ENCODE measurements at places on chromosomes 12 and 14.

GRCh38 chr14:39229222-39229543, 4.5 kb upstream of the MIA2 start:
- DNase-seq = no peak

- DNase-seq = no peak
Observed at GRCh38 chr12:119397540-119397939, 63.0 kb downstream of the CCDC60 start.

- no peak for DNase-seq
Observed at GRCh38 chr12:91703491-91704283, 442.0 kb downstream of the BTG1 start.

GRCh38 chr12:9773216-9773877, 12.6 kb upstream of the CD69 start:
- DNase-seq = no peak

- no peak for DNase-seq
Observed at GRCh38 chr14:97283005-97283403, 485.8 kb downstream of the VRK1 start.

GRCh38 chr12:71276541-71276940, 118.7 kb upstream of the TSPAN8 start:
- DNase-seq = no peak

DNA sequence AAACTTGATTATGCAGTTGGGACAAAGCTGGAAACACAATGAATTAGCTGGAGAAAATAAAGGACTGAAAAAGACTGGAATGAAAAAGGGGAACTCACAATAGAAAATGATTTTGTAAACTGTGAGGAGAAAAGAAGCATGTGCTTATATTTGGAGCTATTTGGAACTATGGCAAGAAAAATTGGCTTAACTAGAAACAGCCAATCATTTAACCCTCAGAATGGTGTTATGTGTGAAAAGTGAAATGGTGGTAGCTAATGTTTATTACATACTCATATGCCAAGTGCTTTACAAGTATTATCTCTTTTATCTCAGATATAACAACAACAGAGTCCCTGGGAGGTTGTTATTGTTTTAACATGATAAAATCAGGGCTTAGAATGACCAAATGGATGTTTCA, 583.1 kb upstream of the SEL1L start:
- no peak for DNase-seq

GRCh38 chr12:125076103-125076502, 10.9 kb downstream of the AACS start:
- DNase-seq = no peak

- no peak for DNase-seq
Observed at GRCh38 chr12:93514853-93515252, 47.5 kb downstream of the MRPL42 start.

DNA sequence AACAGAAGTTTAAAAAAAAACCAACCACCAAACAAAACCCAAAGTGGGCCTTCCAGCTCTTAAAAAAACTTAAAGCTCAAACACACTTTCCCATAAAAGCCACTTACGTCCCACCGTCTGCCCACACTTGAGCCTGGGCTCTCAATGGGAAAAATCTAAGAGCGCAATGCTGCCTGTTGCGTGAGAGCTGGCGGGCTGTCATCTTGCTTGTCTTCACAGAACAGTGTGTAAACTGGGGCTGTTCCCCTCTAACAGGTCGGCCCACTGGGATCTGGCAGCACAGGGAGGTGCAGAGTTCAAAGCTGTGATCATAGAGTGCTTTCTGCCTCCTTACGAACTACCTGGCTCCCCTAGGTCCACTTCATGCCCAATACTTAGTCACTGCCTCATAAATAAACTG, 80.0 kb downstream of the DICER1 start:
- DNase-seq = no peak

DNA sequence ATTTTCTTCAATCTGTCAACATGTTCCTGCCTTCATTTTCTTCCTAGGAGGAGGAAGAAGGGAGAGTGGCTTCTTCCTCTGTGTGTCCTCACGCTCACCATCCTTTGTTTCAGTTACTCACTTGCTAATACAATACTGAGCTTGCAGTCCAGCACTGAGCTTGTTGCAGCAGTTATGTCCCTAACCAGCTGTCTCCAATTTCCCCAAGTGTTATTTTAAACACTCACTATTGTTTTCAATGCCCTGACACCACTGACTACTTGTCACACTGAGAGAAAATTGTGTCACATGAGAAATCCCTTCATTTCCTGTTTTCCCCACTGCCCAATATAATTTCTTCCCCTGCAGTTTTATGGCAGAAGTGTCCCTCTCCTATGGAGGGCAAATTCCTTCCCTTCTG, 53.4 kb downstream of the HSD17B6 start:
- no peak for DNase-seq
